AG20443 (cell line): ENCODE measurements at places on chromosomes 3 and 15.

DNA sequence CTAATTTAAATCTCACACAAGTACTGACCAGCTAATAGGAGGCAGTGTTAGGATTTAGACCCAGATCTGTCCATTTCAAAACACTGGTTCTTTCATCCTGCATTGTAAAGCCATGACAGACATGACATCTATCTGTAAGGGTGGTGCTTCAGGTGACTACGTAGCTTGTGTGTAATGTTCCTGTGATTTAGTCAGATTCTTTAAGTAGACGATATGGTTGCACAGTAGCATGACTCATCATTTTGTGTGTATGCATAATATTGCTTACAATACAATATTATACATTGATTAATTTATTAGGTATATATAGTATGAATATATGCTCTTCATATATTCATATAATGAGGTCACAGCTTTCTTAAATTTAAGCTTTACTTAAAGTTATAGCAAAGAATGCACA is 628.5 kb downstream of the GRM7 start:
- DNase-seq, result no peak

- DNase-seq, result no peak
Observed at GRCh38 chr3:122219242-122219872, 35.9 kb downstream of the CASR start.

DNA sequence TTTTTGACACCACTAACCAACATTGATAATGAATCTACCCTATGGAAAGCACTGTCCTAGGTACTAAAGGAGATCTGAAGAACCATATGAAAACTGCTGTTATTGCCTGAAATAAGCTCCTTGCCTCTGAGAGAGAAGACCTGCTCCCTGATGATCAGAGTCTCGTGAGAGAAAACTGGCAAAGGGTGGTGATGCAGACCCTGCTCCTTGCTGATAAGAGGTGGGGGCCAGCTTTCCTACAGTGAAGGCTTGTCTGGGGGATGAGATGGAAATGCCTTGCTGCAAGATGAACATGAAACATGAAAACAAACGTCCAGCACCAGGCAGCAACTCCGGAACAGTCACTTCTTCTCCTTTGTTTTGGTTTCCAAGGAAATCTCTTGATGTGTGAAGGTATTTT is 31.9 kb downstream of the RASGRP1 start:
- DNase-seq, result no peak

DNA sequence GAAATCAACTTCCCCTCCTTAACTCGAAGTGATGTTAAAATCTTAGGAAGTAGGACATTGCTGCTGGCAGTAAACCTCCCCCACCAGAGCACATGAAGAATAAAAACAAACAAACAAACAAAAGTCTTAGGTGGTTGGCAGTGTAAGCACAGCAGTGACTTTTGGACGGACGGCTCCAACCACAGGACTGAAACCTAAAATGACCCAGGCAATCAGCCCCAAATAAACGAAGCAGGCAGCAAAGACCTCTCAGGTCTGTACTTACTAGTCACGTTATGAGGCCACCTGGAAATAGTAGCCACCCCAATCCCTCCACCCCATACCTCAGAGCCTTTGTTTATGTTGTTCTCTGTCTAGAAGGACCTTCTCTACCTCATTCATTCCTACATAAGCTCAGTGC is 33.5 kb upstream of the HES1 start:
- no peak for DNase-seq

- no peak for DNase-seq
Observed at GRCh38 chr3:156218353-156218744, 98.0 kb downstream of the KCNAB1 start.
